ENCODE measurements at places on chromosomes 16 and 17.
A peak's percentile ranks its signal among the peaks of the same experiment; 100 is the strongest.

GRCh38 chr17:60393840-60394723 lies 2.1 kb upstream of the USP32 start:
- DNase-seq, result no peak

DNA sequence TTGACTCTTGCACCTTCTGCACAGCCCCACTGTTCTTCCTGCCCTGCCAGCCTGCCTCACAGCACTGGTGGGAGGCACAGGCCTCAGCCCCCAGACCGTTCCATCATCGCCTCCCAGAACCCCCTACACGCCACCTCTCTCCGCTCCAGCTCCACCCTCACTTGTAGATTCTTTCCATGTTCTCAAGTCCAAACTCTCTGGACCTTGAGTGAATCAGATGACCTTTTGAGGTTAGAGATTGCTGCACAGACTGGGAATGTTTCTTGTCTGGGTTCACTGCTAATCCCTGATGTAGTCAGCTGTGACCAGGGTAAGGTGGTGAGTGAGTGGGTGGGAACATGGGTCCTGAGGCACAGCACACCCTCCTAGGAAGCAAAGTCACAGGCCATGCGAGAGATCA lies 272.4 kb downstream of the IRF8 start:
- DNase-seq, result peak; percentile 47

DNA sequence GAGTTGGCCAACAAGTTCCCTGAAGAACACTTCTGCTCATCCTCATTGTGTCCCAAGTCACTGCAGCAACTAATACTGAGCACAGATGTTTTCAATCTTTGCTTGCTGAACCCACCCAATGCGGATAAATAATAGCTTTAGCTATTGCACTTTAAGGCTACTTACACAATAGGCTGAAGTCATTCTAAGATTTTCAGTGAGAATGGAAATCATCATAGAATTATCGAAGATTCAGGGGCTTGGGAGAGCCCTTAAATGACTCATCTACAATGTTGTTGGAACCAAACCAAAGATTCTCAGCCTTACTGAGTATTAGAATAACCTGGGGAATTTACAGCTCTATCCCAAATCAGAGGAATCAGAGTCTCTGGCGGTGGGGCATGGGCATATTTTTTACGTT lies 51.2 kb downstream of the SYCE1L start:
- DNase-seq, result no peak

- DNase-seq, result no peak
Observed at GRCh38 chr16:87445486-87445885, 47.3 kb downstream of the ZCCHC14 start.

DNA sequence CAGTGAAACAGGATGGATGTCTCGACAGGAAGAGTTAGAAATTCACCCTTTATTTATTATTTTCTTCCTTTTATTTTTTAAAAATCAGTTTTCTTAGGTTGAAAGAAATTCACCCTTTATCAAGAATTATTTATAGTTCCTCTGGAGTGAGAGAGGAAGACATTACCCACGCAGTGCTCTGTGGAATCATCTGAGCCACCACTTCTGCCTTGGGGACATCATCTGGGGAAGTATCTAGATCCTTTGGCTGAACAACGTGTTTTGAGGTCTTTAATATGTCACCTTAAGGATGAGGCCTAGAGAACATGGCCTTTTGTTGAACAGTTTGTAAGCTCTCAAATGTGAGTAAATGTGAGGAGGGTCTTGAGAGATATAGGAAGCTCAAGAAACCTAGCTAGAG lies 183.3 kb downstream of the UTP18 start:
- no peak for DNase-seq
